ENCODE measurements at places on chromosomes 3 and 15.

- DNase-seq: no peak
Measured at GRCh38 chr15:76285241-76285825, 25.9 kb downstream of the ETFA start.

- DNase-seq: no peak
Measured at GRCh38 chr15:100169615-100170290, 172.0 kb downstream of the ADAMTS17 start.

GRCh38 chr15:92636908-92637481 is 18.6 kb downstream of the FAM174B start:
- peak; percentile 43 for DNase-seq

DNA sequence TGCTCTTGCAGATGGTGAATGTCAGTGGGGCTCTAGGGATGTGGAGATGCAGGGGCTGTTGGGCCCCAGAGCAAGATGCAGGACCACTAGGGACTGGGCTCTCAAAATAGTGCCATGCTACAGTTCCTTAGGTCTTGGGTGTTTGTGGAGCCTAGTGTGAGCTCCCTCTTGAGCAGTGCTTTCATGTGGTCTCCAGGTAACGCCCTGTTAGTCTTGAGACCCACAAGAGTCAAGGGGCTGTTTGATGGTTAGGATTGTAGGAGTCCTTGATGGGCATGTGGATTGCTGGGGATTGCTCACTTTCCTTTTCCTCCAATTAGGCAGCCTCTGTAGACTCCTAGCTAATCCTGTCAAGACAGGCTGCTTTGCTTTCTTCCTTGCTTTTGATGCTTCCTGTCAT is 56.0 kb downstream of the CCDC66 start:
- no peak for DNase-seq

DNA sequence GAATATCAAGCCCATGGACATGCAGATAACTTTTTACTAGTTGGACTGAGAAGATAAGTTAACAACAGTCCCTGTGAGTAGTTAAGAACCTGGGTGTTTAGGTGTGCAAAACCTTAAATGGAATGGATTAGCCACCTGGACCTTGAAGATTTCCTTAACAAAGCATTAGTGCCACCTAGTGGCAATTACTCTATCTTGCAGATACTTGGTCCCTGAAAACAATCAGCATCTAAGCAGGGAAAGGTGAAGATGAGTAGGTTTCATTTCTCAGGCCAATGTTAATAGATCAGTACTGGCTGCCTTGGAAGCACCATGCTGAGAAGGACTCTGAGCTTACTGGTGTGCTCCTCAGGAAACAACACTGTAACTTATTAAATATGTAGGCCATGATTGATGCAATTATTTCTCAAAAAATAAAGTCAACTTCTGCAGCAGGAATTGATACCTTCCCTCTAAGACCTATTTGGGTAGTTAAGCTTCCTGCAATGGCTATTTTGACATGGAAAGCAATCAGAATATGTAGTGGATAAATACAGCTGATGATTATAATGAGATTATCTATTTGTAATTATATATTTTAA is 329.4 kb downstream of the TBC1D5 start:
- DNase-seq: peak; percentile 17

DNA sequence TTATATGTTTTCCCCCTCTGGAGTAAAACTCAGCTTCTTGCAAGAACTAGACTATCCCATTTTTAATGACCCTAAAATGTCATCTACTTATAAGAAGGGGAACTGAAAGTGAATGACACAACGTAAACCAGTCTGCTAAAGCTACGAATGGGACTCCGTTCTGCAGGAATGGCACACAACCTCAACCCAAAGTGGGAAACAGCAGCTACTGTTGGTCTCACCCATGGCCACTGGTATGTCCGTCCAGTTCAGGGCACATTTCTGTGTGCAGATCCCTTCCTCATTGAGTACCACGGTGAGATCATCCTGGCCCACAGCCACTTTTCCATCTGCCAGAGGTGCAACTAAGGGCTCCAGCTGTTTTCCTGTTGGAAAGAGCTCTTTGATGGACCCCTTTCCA is 23.8 kb downstream of the VPS39 start:
- no peak for DNase-seq

DNA sequence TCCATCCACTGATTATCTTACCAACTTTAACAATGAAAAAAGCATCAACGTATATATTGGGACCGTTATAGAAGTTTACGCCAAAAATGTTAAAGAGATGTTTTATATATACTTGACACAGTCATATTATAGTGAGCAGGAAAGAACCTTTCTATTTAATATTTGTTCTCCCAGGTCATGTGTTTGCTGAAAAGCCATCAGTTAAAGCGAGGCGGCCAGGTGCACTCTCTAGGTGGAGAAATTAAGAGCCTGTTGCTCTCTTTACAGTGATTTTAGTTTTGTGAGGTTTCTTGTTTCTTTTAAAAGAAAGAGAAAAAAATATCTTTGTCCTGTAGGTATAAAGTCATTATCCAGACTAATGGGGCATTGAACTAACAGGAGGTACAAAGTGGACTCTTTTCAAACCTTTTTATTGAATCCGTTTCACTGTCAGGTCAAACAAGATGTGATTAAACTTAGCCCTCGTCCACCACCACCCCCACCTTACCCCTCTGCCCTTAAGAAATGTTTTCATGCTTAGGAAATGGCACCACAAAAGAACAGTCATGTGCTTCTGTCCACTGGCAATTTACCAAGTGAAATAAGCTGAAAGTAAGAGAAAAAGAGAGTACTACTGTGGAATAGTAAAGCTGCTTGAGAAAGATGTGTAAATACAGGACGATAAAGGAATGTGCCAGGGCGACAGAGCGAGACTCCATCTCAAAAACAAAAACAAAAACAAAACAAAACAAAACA is 279.9 kb downstream of the PTPRG start:
- no peak for DNase-seq

DNA sequence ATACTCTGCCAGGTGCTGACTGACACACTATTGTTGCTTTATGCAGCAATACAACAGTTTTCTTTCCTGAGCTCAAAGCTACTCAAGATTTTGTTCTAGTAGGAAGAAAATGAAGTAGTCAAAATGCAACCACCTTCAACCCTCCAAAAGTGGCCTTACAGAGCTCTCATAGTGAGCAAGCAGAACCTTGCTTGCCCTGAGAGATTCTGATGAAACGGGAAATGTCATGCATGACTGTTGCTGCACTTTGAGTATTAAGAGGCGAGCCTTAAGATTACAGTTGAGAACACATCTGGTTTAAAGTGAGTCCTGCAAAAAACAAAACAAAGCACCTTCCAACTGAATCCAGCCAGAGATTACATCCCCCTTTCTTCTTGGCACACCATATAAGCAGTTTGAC is 29.7 kb downstream of the MINDY4B start:
- DNase-seq: no peak

DNA sequence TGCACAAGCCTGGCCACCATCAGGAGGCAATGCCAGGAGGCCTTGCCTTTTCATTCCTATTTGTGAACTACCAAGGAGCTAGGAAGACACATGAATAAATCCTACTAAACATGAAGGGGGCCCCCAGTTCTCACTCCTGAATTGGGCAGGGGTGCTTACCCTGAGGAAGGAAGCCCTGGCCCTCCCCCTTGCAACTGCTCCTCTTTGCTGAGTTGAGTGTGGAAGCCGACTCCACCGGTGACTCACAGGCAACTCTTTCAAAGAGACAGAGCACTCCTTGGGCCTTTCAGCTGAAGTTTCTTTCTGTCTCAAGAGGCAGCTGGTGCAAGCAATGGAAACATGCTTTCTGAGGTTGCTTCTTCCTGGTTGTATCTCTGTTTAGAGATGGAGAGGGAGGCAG is 1.7 kb downstream of the GABRG3 start:
- no peak for DNase-seq

- no peak for DNase-seq
Measured at GRCh38 chr3:151322511-151322910, 5.9 kb upstream of the GPR87 start.

DNA sequence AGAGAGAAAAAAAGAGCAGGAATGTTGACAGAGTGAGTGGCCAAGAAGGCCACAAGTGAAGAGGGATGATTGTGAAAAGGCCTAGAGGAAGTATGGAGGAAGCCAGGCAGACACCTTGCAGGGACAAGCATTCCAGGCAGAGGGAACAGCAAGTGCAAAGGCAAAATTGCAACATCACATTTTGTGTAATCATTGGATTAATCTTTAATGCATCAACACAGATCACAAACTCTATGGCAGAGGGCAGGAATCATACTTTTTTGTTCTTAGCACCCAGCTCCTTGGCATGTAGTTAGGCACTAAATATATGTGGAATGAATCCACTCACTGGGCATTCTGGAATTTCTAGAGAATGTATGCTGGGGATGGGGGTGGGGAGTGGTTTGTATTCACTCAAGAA is 312.1 kb upstream of the PROK2 start:
- no peak for DNase-seq

DNA sequence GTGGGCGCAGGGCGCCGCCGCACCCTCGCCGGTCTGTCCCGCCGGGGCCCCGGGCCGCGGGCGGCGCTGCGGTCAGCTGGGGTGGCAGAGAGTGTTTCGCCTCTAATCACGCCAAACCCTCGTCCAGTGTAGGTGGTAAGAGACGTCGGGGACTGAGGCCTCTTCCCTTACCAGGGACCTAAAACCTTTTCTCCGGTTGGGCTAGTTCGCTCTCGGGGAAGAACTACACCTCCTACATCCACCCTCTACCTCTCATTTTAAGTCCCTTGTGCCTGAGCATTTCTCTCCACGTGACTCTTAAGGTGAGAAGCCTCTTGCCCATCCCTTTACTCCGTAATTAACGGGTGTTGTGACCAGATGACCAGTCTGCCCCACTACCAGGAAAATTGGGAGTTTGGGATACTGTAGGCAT is 520 bp downstream of the TMEM42 start:
- DNase-seq: no peak

All from NCI-H526 (cell line).